ENCODE measurements at places on chromosomes 1 and 21. TPM values are rescaled to one million over a fixed set of nuclear protein-coding genes. Genes with fewer than 3 reads are reported as not detected.
A peak's percentile ranks its signal among the peaks of the same experiment; 100 is the strongest.

GRCh38 chr1:38371505-38371844 is 324.9 kb upstream of the POU3F1 start:
- DNase-seq, result no peak

GRCh38 chr1:24138476-24139221 is 4.3 kb downstream of the IL22RA1 start:
- DNase-seq, result peak; percentile 29

GRCh38 chr1:112790920-112791722 is 76.0 kb upstream of the PPM1J start:
- no peak for DNase-seq

- no peak for DNase-seq
These were observed 10.0 kb downstream of the SCNN1D start for GRCh38 chr1:1290238-1290731.

- DNase-seq, result no peak
These were observed at the start of gene KRTAP10-10 for GRCh38 chr21:44637018-44637850. TSS of gene KRTAP10-10 (plus strand) at chr21:44637356. CDS start at chr21:44637418, 62 bp downstream.

- DNase-seq, result no peak
These were observed 122.5 kb downstream of the TRIM33 start for GRCh38 chr1:114388432-114389003.

DNA sequence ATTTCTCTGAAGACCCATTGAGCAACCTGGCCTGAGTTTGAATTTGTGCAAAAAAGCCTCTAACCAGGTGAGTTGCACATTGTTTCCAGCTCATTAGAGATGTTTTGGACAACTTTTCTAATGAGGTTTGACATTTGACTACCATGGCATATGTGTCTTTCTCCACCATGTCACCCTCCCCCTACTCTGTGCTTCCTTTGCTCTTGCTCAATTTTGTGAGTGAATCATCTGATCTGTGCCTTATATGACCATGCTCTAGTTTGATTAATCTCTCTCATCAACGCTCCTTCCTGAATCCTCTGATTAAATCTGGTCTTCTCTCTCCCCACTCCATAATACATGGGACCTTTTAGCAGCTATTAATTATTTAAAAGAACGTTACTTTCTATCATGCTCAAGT is 144.8 kb upstream of the SAMSN1 start:
- no peak for DNase-seq

DNA sequence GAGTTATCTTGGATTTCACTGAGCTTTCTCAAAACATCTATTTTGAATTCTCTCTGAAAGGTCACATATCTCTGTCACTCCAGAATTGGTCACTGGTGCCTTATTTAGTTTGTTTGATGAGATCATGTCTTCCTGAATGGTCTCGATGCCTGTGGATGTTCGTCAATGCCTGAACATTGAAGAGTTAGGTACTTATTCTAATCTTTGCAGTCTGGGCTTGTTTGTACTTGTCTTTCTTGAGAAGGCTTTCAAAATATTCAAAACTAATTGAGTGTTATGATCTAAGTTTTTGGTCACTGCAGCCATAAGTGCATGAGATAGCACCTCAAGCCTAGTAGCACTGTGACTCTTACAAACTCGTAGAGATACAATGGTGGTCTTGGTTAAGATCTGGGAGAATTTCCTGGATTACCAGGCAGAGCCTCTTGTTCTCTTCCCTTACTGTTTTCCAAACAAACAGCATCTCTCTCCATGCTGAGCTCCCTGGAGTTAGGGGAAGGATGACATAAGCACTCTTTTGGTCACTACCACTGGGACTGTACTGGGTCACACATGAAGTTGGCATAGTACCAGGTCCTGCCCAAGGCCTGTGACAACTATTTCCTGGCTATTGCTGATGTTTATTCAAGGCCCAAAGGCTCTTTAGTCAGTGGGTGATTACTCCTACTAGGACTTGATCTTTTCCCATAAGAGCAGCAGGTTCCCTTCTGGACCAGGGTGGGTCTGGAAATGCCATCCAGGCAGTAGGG is 25.6 kb downstream of the SLC22A15 start:
- no peak for DNase-seq

GRCh38 chr1:75136921-75137641 is 2.9 kb downstream of the LHX8 start:
- no peak for DNase-seq

- DNase-seq, result no peak
These were observed 191.0 kb upstream of the C1orf174 start for GRCh38 chr1:4090976-4091660.

DNA sequence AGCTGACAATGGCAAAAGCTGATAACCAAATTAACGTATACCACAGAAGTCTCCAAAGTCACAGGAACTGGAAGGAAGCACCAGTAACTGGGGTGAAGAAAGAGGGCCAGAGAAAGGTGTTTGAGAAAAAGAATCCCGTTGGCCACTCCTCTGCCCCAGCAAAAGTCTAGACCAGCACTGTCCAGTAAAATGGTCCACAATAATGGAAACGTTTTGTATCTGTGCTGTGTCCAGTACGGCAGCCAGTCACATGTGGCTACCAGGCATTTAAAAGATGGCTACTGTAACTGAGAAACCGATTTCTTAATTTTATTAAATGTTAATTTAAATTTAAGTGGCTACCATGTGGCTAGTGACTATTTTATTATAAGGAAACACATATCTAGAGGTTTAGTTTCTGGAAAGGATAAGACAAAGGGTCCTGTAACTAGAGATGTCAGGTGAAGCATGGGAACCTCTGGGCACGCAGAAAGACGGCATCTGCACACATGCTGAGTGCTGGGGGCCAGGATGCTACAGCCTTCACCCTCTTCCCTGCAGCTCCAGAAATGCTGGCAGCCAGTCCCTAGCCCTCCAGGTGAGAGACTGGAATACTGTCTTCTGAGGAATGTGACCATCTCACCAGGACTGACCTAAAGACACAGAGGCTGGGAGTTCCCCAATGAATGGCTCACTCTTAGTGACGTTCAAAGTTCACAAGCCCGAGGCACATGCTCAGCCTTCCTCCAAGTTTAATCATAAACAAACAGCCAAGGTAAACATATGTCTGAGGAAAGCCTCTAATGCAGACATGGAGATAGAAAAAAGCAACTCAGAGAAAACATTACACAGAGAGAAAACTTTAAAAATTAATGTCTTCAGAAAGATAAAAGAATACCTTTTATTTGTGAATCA is 50.7 kb downstream of the JAK1 start:
- DNase-seq, result no peak

DNA sequence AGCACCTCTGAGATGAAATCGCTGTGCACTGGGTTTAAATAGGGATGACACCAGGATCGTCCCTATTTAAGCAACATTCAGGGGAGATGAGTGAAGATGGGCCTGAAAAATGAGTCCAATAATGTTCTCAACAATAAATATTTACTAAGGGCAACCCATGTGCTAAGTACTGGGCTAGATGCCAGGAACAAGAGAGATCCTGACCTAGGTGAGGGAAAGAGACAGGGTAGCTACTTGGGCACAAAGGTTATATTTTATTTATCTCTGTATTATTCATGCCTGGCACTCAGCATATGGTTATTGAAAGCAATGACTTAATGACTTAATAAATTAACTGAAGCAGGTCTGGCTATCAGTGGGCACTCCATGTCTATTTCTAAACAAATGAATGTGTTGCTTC is 27.4 kb upstream of the AVPR1B start:
- no peak for DNase-seq

DNA sequence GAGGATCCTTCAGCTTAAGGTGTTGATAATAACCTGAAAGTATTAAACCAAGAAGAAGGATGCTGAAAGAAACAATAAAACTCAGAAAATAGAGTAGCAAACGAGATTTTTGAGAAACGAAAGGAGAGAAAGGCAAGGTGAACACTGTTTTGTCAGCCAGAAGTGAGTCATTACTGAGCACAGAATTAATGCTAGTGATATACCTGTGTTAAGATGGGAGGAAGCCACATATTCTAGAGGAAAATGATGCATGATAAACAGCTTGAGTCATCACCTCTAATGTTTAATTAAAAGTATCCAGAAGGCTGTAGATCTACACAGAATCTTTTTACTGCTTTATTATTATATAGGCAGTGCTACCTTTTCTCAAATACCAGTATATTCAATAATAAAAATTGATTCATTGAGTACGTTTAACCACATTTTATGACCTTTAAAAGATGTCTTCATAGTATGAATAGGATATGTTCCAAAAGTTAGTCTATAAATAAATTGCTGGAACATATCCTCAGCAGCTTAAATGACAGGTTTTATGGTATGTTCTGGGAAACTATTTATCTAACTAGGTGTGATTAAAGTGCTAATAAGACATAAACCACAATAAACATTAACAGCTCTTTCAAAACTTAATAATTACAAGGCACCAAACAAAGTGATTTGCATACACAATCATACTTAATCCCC is 10.3 kb downstream of the SH3GLB1 start:
- DNase-seq, result no peak

GRCh38 chr1:181987334-181987895 is 74.1 kb downstream of the ZNF648 start:
- no peak for DNase-seq

- no peak for DNase-seq
These were observed 104.4 kb upstream of the VANGL1 start for GRCh38 chr1:115537415-115537814.

GRCh38 chr1:32759521-32759981 is 57.0 kb upstream of the SYNC start:
- no peak for DNase-seq

DNA sequence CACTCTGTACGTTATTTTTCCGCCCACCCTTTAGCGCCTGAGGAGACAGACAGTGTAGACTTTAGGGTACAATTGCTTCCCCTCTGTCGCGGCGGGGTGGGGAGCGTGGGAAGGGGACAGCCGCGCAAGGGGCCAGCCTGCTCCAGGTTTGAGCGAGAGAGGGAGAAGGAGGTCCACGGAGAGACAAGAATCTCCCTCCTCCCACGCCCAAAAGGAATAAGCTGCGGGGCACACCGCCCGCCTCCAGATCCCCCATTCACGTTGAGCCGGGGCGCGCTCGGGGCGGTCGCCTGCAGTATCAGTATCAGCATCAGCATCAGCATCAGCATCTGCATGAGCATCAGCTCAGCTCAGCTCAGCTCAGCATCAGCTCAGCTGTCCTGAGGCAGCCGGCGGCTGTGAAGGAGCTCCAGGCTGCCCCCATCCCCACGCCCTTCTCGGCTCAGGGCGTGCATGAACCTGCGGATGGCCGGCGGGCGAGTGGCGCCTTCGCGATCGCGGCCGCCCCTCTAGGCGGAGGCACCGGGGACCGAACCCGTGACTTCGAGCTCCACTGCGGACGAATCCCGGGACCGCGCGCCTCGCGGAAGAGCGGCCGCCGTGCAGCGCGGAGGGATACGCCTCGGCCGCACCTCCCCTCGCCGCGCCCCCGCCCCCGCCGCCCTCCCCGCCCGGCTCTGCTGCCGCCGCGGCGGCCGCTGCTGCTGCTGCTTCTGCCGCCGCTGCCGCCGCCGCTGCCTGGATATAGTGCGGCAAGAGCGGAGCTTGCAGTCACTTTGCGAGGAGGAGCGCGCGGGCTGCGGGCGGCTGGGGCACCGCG is at the start of gene NCAM2:
Gene NCAM2 (plus strand): TSS at position 774 of the 820 bp plus-strand sequence.
- DNase-seq, result peak; percentile 89

GRCh38 chr1:200409203-200409760 is 554 bp downstream of the ZNF281 start:
- no peak for DNase-seq

- no peak for DNase-seq
These were observed 17.0 kb upstream of the RAVER2 start for GRCh38 chr1:64727861-64728260.

- no peak for DNase-seq
These were observed 76.1 kb downstream of the OLFM3 start for GRCh38 chr1:101920577-101920976.

GRCh38 chr1:114208106-114208505 is 54.4 kb upstream of the SYT6 start:
- DNase-seq, result no peak

GRCh38 chr1:222967466-222968240 is 152.8 kb downstream of the DISP1 start:
- DNase-seq, result no peak

DNA sequence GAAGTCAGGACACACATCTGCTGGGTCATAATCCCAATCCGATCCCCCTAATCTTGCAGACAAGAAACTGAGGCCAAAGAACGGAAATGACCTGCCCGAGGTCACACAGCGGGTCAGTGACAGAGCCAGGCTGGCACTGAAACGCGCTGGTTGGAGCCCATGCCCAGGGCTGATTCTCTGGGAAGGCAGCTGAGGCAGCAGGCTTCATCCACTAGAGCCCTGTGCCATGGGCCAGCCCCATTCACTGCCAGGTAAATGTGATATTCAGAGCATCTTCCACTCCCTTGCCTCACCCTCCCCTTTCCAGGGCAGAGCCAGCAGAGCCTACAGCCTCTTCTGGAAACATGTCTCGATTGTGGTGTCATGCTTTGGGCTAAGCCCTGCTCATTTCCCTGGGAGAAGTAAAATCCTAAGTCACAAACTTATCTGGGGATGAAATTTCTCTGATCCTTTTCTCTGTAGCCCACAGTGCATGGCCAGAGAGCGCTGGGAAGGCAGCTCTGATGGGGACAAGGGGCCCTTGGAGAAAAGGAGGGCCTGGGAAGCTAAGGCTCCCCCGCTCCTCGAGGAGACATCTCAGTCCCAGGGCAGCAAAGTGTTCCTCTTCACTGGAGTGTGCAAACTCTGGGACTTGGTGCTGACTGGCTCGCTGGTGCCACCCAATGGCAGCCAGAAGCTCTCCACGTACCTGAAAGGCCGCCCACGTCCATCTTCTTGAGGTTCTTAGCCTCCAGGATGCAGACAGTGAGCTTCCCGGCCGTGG is 110.4 kb downstream of the SYT2 start:
- no peak for DNase-seq

DNA sequence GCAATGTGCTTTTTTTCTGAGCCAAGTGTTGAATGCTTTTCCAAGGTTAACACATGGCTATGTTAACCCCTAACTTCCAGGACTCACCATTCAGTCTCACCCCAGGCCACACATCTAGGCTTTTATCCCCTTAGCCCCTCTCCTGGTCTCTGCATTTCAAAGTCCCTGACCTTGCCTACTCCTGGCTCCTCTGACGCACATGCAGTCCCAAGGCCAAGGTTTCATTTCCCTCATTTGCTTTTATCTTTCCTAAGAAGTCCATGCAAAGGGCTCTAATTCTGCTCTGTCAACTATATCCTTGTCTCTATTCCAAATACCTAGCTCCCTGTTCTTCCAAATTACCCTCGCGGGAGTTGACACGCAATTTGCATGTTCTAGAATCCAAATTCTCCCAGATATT is 25.4 kb downstream of the SLC30A10 start:
- no peak for DNase-seq

- no peak for DNase-seq
These were observed 75.6 kb upstream of the ROR1 start for GRCh38 chr1:63698001-63698838.

GRCh38 chr1:47872886-47873285 is 124.3 kb downstream of the TRABD2B start:
- no peak for DNase-seq

GRCh38 chr1:64983110-64983509 is 16.8 kb upstream of the JAK1 start:
- no peak for DNase-seq

Gene C8A
- total RNA-seq, result not detected

Gene ATP5PF
- 102 TPM for total RNA-seq

Gene FCMR
- not detected for total RNA-seq

Gene CENPL
- 10.9 TPM for total RNA-seq

Gene FNDC10
- 24.8 TPM for total RNA-seq

Gene OXCT2
- not detected for total RNA-seq

Gene LMX1A
- total RNA-seq, result not detected

Gene KRTAP10-9
- not detected for total RNA-seq

Gene SELP
- not detected for total RNA-seq

Gene KCNT2
- 13.4 TPM for total RNA-seq

Gene C1orf141
- not detected for total RNA-seq

Gene CYP4B1
- not detected for total RNA-seq

Gene ACOT7
- 43.9 TPM for total RNA-seq
